Esophagus muscularis mucosa (tissue), 4 donors: ENCODE measurements at places on chromosomes 5 and 9.

DNA sequence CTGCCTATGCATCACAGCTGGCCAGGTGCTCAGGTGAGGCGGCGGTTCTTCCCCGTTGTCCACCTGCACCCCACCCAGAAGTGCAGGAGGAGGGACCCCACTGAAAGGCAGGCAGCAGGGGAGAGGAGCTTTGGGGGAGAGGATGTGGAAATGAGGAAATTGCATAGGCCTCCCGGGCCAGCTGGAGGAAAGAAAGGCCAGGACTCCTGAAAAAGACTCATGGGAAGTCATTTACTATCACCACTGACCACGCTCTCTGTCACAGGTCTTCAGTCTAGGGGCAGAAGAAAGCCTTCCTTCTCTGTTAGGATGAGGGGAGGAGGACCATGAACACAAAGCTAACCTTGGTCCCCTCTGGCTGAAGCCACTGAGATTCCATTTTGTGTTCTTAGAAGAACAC lies 28.1 kb downstream of the KCNMB1 start:
- no peak for DNase-seq
- H3K27ac ChIP-seq: peak overlapping the region; percentile 63
- no peak overlapping the region for H3K4me3 ChIP-seq
- peaks cover 64% of the 10 kb centered on the region for H3K4me1 ChIP-seq
- H3K36me3 ChIP-seq: no peaks in the 10 kb centered on the region

- H3K27ac ChIP-seq: no peak overlapping the region
- no peaks in the 10 kb centered on the region for H3K27me3 ChIP-seq
- H3K4me1 ChIP-seq: no peaks in the 10 kb centered on the region
- DNase-seq: no peak
- no peaks in the 10 kb centered on the region for H3K36me3 ChIP-seq
Observed at GRCh38 chr5:4551034-4551433, 589.1 kb upstream of the ADAMTS16 start.

DNA sequence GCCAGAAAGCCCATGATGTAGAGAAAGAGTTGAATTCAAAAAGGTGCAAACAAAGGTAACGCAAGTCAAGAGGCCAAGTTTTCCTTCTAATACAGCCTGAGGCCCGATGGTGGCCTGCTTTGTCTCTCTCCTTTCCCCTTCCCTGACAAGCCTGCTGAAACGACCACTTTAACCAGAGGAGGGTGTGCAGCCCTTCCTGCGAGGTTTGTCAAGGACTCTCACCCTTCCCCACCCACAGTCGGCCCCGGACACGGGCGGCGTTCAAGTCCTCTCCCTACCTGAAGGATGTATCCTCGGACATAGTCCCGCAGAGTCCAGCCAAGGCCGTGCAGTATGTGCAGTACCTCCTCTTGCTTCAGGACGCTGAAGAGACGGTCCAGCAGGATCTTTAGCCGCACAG lies 318.2 kb downstream of the BNC2 start:
- no peaks in the 10 kb centered on the region for H3K36me3 ChIP-seq
- H3K4me1 ChIP-seq: no peaks in the 10 kb centered on the region
- no peaks in the 10 kb centered on the region for H3K27me3 ChIP-seq
- DNase-seq: no peak
- H3K4me3 ChIP-seq: no peak overlapping the region

- no peak for DNase-seq
- no peaks in the 10 kb centered on the region for H3K27me3 ChIP-seq
- H3K27ac ChIP-seq: no peak overlapping the region
- H3K4me1 ChIP-seq: no peaks in the 10 kb centered on the region
- no peak overlapping the region for H3K4me3 ChIP-seq
Observed at GRCh38 chr5:94769996-94770395, 151.5 kb downstream of the SLF1 start.

DNA sequence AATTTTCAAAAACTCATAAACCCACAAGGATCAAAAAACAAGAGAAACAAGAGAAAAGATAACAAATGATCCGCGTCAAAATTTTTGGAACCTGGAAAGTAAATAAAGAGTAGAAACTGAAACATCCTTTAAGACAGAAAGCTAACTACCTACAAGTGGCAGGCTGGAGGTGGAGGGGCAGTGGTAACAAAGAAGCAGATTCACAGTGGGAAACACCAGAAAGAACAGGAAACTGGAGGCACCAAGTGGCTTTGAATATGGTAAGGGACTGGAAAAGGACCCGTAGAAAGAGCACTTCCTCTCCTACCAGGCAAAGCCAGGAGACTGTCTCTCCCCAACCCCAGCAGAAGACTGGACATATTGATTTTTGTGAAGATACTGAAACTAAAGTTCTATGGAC lies 100.6 kb upstream of the TARS1 start:
- no peaks in the 10 kb centered on the region for H3K36me3 ChIP-seq
- no peak for DNase-seq
- H3K27me3 ChIP-seq: no peaks in the 10 kb centered on the region
- peaks cover 2% of the 10 kb centered on the region for H3K4me1 ChIP-seq

- H3K27me3 ChIP-seq: no peaks in the 10 kb centered on the region
- no peak overlapping the region for H3K4me3 ChIP-seq
- no peak for DNase-seq
- H3K4me1 ChIP-seq: no peaks in the 10 kb centered on the region
Observed at GRCh38 chr9:79080536-79080935, 491.2 kb upstream of the TLE4 start.

- no peaks in the 10 kb centered on the region for H3K27me3 ChIP-seq
- H3K27ac ChIP-seq: no peak overlapping the region
Observed at GRCh38 chr5:123180676-123181393, 91.8 kb downstream of the PRDM6 start.

DNA sequence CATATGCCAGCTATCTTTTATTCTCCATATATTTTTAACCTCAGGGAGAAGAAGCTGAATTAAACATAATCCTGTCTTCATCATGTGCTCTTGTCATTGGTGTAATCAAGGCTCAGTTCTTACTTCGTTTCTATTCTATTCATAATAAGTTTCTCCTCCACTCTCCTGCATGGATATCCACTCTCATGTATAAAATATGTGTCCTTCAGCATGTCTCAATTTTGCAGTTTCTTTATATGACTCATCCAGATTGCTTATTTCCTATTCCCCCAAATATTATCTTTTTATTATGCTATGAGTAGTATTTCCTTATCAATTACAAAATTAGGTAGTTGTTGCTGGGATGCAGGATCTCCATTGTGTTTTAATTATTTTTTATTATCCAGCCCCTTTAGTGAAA lies 643.7 kb upstream of the ACO1 start:
- H3K4me3 ChIP-seq: no peak overlapping the region
- H3K36me3 ChIP-seq: no peaks in the 10 kb centered on the region
- no peaks in the 10 kb centered on the region for H3K27me3 ChIP-seq
- no peak overlapping the region for H3K27ac ChIP-seq

DNA sequence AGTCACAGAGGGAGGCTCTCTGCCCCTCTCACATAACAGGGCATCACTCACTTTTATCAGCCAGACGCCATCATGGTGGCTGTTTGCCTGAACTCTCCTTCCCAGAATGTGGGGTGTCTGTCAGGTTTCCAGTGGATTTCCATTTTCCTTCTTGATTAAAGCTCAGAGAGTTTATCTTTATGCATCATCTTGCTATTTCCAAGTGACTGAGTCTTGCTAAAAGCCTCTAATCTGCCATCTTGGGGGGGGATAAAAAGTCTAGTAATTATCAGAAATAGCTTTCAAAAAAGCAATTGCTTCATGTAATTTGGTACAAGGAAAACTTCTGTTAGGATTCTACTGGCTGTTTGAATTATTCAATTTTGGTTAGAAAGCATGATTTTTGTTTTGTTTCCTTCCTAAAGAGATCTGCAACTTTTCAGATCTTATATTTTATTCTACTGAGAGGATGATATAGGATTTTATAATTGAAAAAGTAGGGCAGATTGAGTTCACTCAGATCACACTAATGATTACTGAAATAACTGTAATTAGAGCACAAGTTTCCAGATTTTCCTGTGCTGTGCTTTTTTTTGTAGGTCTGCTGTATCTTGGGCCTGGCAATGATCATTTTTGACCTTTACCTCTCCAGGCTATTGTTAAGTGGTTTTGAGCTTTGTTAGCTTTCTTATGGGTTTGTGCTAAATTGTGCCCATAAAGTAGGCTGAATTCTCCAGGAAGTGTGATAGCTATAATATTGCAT lies 661.5 kb downstream of the TLE4 start:
- no peaks in the 10 kb centered on the region for H3K36me3 ChIP-seq
- DNase-seq: no peak
- H3K4me3 ChIP-seq: no peak overlapping the region
- H3K27me3 ChIP-seq: no peaks in the 10 kb centered on the region
- H3K4me1 ChIP-seq: no peaks in the 10 kb centered on the region
- H3K27ac ChIP-seq: no peak overlapping the region

DNA sequence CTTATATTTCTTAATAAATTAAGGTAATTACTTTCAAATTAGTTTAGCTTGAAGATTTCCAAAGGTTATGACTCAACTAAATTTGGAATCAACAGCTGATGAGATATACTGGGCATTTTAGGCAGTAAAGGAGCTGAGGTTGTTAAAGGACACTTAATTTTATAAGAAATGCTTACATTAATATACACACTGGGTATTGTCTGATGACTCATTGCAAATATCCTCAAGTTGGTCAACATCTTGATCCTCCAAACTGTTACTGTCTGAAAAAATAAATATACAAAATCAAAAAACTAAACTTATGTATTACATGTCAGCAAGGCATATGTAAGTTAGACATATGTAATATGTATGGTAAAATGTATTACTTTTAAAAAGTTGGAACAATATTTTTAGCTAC lies 3.4 kb downstream of the GFM2 start:
- no peak for DNase-seq
- no peak overlapping the region for H3K27ac ChIP-seq
- peaks cover 41% of the 10 kb centered on the region for H3K36me3 ChIP-seq

DNA sequence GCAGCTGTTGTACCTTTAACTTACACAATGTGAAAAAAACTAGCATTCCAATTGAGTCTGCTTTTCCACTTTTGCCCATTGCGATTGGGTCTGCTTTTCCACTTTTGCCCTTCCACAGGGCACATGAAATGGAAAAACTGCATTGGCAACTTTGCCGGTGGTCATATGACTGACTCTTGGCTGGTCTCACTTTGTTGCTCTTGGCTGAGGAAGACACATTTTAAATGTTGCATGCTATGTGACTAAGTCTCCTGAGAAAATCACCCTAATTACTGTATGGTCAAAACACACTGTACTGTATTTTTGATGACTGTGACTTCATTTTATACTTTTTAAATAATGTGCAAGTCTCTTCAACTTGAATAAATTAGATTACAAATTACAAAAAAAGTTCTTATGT lies 1.6 kb upstream of the OXCT1 start:
- H3K4me3 ChIP-seq: no peak overlapping the region
- H3K4me1 ChIP-seq: peaks cover 36% of the 10 kb centered on the region
- H3K27me3 ChIP-seq: no peaks in the 10 kb centered on the region

- H3K4me3 ChIP-seq: no peak overlapping the region
- no peaks in the 10 kb centered on the region for H3K27me3 ChIP-seq
Observed at GRCh38 chr5:172546196-172546595, 91.9 kb upstream of the SH3PXD2B start.

GRCh38 chr9:76996700-76997099 lies 22.8 kb upstream of the FOXB2 start:
- peaks cover 7% of the 10 kb centered on the region for H3K4me1 ChIP-seq
- no peak overlapping the region for H3K4me3 ChIP-seq
- H3K36me3 ChIP-seq: no peaks in the 10 kb centered on the region

DNA sequence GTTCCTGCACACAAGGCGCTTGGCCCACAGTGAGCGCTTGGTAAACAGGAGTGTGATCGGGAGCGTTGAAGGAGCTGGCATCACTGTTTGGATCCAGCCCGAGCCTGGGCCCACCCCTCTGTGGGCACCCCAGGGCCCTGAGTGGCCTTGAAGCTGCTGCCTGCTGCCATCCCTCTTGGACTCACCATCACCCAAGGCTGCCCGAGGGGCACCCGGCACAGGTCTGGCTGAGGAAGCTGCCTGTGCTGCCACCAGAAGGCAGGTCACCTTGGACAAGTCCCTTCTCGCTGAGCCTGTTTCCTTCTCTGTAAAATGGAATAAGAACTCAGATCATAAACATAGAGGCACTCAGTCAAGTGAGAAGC lies 53.6 kb downstream of the LRSAM1 start:
- H3K4me3 ChIP-seq: no peak overlapping the region
- no peak overlapping the region for H3K27ac ChIP-seq
- no peak for DNase-seq
- no peaks in the 10 kb centered on the region for H3K27me3 ChIP-seq
- peaks cover 5% of the 10 kb centered on the region for H3K4me1 ChIP-seq

GRCh38 chr5:94498199-94498598 lies 120.2 kb downstream of the KIAA0825 start:
- no peak for DNase-seq
- H3K36me3 ChIP-seq: no peaks in the 10 kb centered on the region
- no peaks in the 10 kb centered on the region for H3K4me1 ChIP-seq
- no peaks in the 10 kb centered on the region for H3K27me3 ChIP-seq
- no peak overlapping the region for H3K4me3 ChIP-seq
